ENCODE measurements at places on chromosomes 3 and 15. TPM values are rescaled to one million over a fixed set of nuclear protein-coding genes. Genes with fewer than 3 reads are reported as not detected.
A peak's percentile ranks its signal among the peaks of the same experiment; 100 is the strongest.

GRCh38 chr15:48221885-48222284, 15.8 kb downstream of the SLC12A1 start:
- peaks cover 5% of the 10 kb centered on the region for H3K27me3 ChIP-seq
- no peak overlapping the region for H3K27ac ChIP-seq
- H3K4me1 ChIP-seq: no peaks in the 10 kb centered on the region
- no peak overlapping the region for H3K4me3 ChIP-seq
- DNase-seq: peak; percentile 44

DNA sequence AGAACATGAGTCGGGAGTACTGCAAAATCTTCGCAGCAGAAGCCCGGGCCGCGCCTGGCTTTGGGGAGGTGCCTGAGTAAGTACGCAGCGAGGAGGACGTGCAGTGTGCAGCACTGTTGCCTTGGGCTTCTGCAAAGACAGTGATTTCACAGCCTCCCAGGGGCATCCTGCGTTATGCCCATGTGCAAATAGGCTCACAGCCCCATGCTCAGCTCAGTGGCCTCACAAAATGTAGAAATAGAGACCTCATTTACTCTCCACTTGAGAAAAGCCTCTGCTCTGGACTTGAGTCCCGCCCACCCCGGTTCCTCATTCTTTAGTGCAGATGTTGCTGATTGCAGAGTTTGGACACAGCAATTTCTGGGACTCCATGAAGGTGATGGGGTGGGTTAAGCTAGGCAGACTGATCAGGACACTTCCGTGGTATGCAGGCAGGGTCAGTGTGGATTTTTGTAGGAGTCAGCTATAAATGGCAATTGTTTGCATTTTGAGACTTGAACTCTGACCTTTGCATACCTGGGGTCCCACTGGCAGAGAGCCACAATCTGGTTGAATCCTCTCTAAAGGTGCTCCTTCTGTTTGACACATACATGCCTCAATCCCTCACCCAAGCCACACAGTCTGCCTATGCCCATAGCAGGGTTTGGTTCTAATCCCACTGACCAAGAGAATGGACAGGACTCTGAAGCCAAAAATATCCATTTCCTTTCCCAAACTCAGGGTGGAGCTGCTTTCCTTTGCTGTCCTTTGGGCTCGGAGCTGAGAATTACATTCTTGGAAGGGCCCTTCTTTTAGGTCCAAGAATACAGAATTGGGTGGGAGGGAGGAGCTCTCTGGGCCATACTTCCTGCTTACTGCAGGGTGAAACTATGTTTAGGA, 20.7 kb upstream of the SLC28A1 start:
- no peaks in the 10 kb centered on the region for H3K36me3 ChIP-seq
- H3K27me3 ChIP-seq: no peaks in the 10 kb centered on the region
- no peaks in the 10 kb centered on the region for H3K4me1 ChIP-seq
- no peak overlapping the region for H3K27ac ChIP-seq
- peak; percentile 93 for DNase-seq
- H3K4me3 ChIP-seq: no peak overlapping the region

NAALADL2 gene
- total RNA-seq: 23.5 TPM

C2CD4A gene
- under 0.01 TPM for total RNA-seq

GRCh38 chr15:74243431-74243830, 7.3 kb downstream of the CCDC33 start:
- H3K27ac ChIP-seq: no peak overlapping the region
- DNase-seq: no peak
- H3K27me3 ChIP-seq: peaks cover 11% of the 10 kb centered on the region
- peaks cover 19% of the 10 kb centered on the region for H3K4me1 ChIP-seq

GRCh38 chr15:78204351-78205309, 29.7 kb downstream of the ACSBG1 start:
- H3K27ac ChIP-seq: no peak overlapping the region
- peaks cover 14% of the 10 kb centered on the region for H3K27me3 ChIP-seq
- no peaks in the 10 kb centered on the region for H3K36me3 ChIP-seq
- no peak overlapping the region for H3K4me3 ChIP-seq
- peaks cover 11% of the 10 kb centered on the region for H3K4me1 ChIP-seq

DNA sequence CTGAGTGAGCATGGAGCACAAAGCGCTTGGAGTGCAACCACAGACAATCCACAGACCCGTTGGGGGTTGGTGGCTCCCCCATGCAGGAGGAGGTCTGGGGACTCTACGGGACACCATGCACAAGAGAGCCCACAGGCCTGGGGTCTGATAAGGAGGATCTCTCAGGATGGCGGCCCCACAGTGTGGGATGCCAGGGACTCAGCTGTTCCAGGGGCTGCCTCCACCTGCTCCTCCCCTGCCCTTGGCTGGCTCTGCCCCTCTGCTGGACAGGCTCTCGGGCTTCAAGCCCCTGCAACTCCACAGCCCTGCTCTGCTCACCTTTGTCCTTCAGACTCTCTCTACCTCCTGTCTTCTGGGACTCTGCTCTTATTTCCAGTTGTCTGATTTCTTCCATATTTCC, 184.5 kb upstream of the CHRNA7 start:
- no peaks in the 10 kb centered on the region for H3K27me3 ChIP-seq
- H3K4me1 ChIP-seq: no peaks in the 10 kb centered on the region
- no peaks in the 10 kb centered on the region for H3K36me3 ChIP-seq
- H3K4me3 ChIP-seq: no peak overlapping the region

CCR8 gene
- not detected for total RNA-seq

GRCh38 chr3:4083225-4084015, 219.7 kb upstream of the SETMAR start:
- H3K4me1 ChIP-seq: no peaks in the 10 kb centered on the region
- H3K27ac ChIP-seq: no peak overlapping the region
- H3K4me3 ChIP-seq: no peak overlapping the region
- no peaks in the 10 kb centered on the region for H3K36me3 ChIP-seq

GRCh38 chr3:79415356-79415755, 352.4 kb downstream of the ROBO1 start:
- H3K4me3 ChIP-seq: no peak overlapping the region
- H3K36me3 ChIP-seq: no peaks in the 10 kb centered on the region
- H3K27me3 ChIP-seq: no peaks in the 10 kb centered on the region
- no peak for DNase-seq

POMGNT2 gene
- total RNA-seq: 10.3 TPM

GRCh38 chr15:38242055-38242454, 10.6 kb upstream of the SPRED1 start:
- no peaks in the 10 kb centered on the region for H3K4me1 ChIP-seq
- no peak overlapping the region for H3K4me3 ChIP-seq
- DNase-seq: no peak
- H3K27me3 ChIP-seq: no peaks in the 10 kb centered on the region
- no peaks in the 10 kb centered on the region for H3K36me3 ChIP-seq

- no peaks in the 10 kb centered on the region for H3K36me3 ChIP-seq
- no peak overlapping the region for H3K27ac ChIP-seq
- no peaks in the 10 kb centered on the region for H3K27me3 ChIP-seq
- no peak for DNase-seq
These were observed 27.8 kb upstream of the FLNB start for GRCh38 chr3:57980416-57980815.

GRCh38 chr3:14434498-14435151, 32.2 kb downstream of the SLC6A6 start:
- DNase-seq: peak; percentile 80
- peaks cover 49% of the 10 kb centered on the region for H3K4me1 ChIP-seq
- H3K4me3 ChIP-seq: no peak overlapping the region
- H3K27me3 ChIP-seq: no peaks in the 10 kb centered on the region
- no peak overlapping the region for H3K27ac ChIP-seq
- peaks cover 9% of the 10 kb centered on the region for H3K36me3 ChIP-seq

GRCh38 chr3:113560831-113561623, 28.7 kb downstream of the SIDT1 start:
- no peak overlapping the region for H3K4me3 ChIP-seq
- H3K36me3 ChIP-seq: no peaks in the 10 kb centered on the region
- H3K27me3 ChIP-seq: peaks cover 16% of the 10 kb centered on the region
- no peak overlapping the region for H3K27ac ChIP-seq
- H3K4me1 ChIP-seq: no peaks in the 10 kb centered on the region

DNA sequence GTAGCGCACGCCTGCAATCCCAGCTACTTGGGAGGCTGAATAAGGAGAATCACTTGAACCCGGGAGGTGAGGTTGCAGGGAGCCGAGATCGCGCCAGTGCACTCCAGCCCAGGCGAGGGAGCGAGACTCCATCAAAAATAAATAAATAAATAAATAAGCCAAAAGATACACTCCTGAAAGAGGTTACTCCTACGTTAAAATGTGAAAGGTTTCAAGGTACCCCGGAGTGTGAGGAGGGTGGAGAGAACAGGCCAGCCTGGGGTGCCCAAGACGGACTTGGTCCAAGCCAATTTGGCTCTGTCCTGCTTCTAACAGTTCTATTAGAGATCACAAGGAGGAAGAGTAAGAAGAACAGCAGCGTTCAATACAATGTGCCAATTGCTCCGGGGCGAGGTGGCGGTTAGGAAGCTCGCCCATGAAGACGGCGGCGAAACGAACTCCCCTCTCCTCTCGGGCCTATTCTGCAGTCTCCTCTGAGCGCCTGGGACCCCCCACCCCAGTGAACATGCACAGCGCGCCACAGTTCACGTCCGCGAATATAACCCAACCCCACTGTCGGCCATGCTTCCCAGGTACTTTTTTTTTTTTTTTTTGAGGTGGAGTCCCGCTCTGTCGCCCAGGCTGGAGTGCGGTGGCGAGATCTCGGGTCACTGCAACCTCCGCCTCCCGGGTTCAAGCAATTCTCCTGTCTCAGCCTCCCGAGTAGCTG, 942 bp downstream of the ELP6 start:
- peaks cover 6% of the 10 kb centered on the region for H3K4me1 ChIP-seq
- peak overlapping the region; percentile 99 for H3K4me3 ChIP-seq
- H3K36me3 ChIP-seq: peaks cover 24% of the 10 kb centered on the region
- H3K27ac ChIP-seq: peak overlapping the region; percentile 86

GRCh38 chr3:183579967-183580900, 24.7 kb upstream of the KLHL6 start:
- H3K36me3 ChIP-seq: no peaks in the 10 kb centered on the region
- no peak overlapping the region for H3K27ac ChIP-seq
- H3K4me1 ChIP-seq: peaks cover 4% of the 10 kb centered on the region

- no peak overlapping the region for H3K4me3 ChIP-seq
- H3K27ac ChIP-seq: no peak overlapping the region
- H3K36me3 ChIP-seq: no peaks in the 10 kb centered on the region
- no peak for DNase-seq
These were observed 150.3 kb downstream of the SAMMSON start for GRCh38 chr3:70149714-70150400.

WDR93 gene
- total RNA-seq: 0.36 TPM

EPHB3 gene
- total RNA-seq: 4.1 TPM

DNA sequence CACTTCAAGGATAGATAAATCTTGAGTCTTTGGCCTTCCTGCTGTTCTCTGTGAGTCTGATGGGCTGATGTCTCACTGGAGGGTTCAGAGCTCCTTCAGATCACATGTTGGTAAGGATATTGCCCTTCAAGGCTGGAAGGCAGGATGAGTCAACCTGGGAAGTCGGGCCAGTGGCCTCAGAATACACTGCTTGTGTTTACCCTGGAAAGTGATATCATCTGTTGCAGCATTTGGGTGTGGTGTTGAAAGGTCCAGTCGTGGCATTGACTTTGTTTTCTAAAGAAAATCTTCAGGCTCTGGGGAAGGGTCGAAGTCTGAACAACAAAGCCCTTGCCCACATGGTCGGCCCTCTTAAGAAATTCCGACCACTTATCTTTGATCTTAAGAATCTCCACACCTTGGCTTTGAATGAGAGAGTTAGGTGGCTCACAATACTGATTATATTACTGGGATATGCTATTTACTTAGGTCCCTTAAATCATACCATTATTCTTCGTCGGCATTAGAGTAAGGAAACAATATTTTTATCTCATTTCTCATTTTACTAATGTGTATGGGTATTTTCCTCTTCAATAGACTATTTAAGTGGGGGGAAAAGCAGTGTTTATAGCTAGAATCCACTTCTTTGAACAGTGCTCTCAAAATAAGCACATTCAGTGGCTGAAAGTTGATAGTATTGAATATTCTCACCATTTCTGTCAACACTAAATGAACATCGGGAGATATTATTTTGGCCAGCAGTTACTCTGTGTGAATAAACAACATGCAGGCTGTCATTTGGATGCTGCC, 303.9 kb upstream of the RASGRP1 start:
- H3K4me3 ChIP-seq: no peak overlapping the region
- H3K4me1 ChIP-seq: peaks cover 37% of the 10 kb centered on the region
- H3K27me3 ChIP-seq: no peaks in the 10 kb centered on the region
- peak overlapping the region; percentile 77 for H3K27ac ChIP-seq
- no peaks in the 10 kb centered on the region for H3K36me3 ChIP-seq

GRCh38 chr15:61824291-61824690, 236.0 kb downstream of the VPS13C start:
- no peak overlapping the region for H3K4me3 ChIP-seq
- H3K36me3 ChIP-seq: no peaks in the 10 kb centered on the region
- no peak for DNase-seq
- peaks cover 12% of the 10 kb centered on the region for H3K27me3 ChIP-seq

CPB1 gene
- 1.1 TPM for total RNA-seq

GRCh38 chr3:11523572-11524101, 120.1 kb downstream of the VGLL4 start:
- H3K4me1 ChIP-seq: no peaks in the 10 kb centered on the region
- no peak overlapping the region for H3K4me3 ChIP-seq
- no peaks in the 10 kb centered on the region for H3K27me3 ChIP-seq

PTX3 gene
- total RNA-seq: 537 TPM

GRCh38 chr3:170584585-170585007, 1.3 kb downstream of the SLC7A14 start:
- DNase-seq: peak; percentile 96
- H3K27ac ChIP-seq: no peak overlapping the region
- peak overlapping the region; percentile 52 for H3K4me3 ChIP-seq
- no peaks in the 10 kb centered on the region for H3K36me3 ChIP-seq
- no peaks in the 10 kb centered on the region for H3K4me1 ChIP-seq

SPATA12 gene
- not detected for total RNA-seq

- no peaks in the 10 kb centered on the region for H3K36me3 ChIP-seq
- no peaks in the 10 kb centered on the region for H3K27me3 ChIP-seq
- no peak overlapping the region for H3K27ac ChIP-seq
- H3K4me1 ChIP-seq: no peaks in the 10 kb centered on the region
- no peak for DNase-seq
These were observed 272.0 kb downstream of the NEK10 start for GRCh38 chr3:27097182-27097581.

GRCh38 chr3:158660711-158661110, 11.7 kb downstream of the LXN start:
- no peaks in the 10 kb centered on the region for H3K27me3 ChIP-seq
- no peak overlapping the region for H3K27ac ChIP-seq
- no peak overlapping the region for H3K4me3 ChIP-seq
- H3K4me1 ChIP-seq: peaks cover 4% of the 10 kb centered on the region

DPH3 gene
- 21.4 TPM for total RNA-seq
